ENCODE measurements at places on chromosomes 2 and 18.

DNA sequence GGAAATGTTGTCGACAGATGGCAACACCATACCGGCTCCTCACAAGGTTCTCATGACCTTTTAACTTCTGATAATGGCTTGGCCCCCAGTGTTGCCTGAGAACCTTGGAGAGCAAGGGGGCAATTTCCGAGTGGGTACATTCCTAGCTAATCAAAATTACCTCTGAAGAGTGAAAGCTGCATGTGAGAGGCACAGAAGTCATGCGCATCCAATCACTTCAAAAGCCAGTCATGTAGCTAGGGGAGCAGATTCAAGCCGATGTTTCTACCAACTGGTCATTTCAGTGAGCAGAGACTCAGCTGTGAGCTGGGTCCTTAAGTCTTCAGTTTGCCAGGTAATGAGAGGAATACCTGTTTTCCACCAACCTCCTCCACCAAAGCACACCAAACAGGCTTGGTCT is 111.4 kb downstream of the LIPG start:
- no peak for DNase-seq

- no peak for DNase-seq
These were observed 4.3 kb downstream of the ATP8B1 start for GRCh38 chr18:57798713-57799373.

GRCh38 chr2:70890469-70891065 is 45.1 kb upstream of the ATP6V1B1 start:
- no peak for DNase-seq

GRCh38 chr2:159922563-159922962 is 124.6 kb upstream of the CD302 start:
- DNase-seq, result no peak

GRCh38 chr2:216233281-216233995 is 124.3 kb downstream of the XRCC5 start:
- no peak for DNase-seq

- DNase-seq, result no peak
These were observed 99.0 kb downstream of the NCK2 start for GRCh38 chr2:105843476-105844374.

DNA sequence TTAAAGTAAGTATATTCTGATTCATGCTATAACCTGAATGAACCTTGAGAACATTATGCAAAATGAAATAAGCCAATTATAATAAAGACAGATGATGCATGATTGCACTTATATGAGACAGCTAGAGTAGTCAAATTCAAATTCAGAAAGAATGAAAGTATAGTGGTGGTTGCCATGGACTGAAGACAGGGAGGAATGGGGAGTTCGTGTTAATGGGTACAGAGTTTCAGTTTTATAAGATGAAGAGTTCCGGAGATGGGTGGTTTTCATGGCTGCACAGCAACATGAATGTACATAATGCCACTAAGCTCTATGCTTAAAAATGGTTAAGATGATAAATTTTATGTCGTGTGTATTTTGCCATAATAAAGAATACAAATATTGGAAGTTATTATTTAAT is 751.2 kb downstream of the TSN start:
- no peak for DNase-seq

DNA sequence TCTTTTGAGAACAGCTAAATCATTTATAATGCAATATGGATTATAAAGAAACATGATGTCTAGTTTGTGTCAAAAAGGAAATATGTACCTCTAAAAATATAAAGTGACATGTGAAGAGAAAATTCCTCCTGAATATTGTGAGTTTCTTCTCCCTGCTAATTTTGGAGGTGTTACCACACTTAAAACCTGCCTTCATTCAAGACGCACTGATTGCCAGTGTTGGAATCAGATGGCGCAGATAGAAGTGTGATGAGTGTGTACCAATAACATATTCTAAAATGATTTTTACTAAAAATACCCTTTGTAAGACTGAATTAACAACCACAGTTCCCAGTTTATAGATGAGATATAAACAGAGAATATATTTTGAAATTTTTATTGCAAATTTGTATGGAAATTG is 681.8 kb upstream of the LRATD1 start:
- no peak for DNase-seq

GRCh38 chr18:9649164-9649540 is 34.8 kb upstream of the PPP4R1 start:
- DNase-seq, result no peak

- DNase-seq, result no peak
These were observed 1111.0 kb upstream of the SLC39A10 start for GRCh38 chr2:194545978-194546377.

GRCh38 chr2:129464036-129464435 is 515.4 kb upstream of the RAB6C start:
- DNase-seq, result no peak

DNA sequence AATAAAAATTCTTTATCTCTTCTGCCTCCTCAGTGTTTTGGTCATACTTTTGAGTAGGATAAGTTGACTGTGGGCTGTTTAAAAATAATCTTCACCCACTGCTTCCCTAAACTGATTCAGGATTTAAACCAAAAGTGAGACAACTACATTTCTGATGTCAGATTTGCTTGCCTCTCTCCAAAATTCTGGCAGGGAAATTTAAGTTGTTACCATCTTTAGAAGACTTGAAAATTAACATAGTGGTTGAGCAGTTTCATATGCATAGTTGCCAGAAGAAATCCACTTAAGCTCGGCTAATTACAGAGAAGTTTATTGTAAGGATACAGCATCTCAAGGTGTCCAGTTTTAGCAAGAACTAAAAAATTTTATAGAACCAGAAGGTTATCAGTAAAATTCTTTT is 57.0 kb downstream of the MAIP1 start:
- DNase-seq, result no peak

GRCh38 chr2:192725991-192726390 is 531.3 kb upstream of the TMEFF2 start:
- DNase-seq, result no peak

DNA sequence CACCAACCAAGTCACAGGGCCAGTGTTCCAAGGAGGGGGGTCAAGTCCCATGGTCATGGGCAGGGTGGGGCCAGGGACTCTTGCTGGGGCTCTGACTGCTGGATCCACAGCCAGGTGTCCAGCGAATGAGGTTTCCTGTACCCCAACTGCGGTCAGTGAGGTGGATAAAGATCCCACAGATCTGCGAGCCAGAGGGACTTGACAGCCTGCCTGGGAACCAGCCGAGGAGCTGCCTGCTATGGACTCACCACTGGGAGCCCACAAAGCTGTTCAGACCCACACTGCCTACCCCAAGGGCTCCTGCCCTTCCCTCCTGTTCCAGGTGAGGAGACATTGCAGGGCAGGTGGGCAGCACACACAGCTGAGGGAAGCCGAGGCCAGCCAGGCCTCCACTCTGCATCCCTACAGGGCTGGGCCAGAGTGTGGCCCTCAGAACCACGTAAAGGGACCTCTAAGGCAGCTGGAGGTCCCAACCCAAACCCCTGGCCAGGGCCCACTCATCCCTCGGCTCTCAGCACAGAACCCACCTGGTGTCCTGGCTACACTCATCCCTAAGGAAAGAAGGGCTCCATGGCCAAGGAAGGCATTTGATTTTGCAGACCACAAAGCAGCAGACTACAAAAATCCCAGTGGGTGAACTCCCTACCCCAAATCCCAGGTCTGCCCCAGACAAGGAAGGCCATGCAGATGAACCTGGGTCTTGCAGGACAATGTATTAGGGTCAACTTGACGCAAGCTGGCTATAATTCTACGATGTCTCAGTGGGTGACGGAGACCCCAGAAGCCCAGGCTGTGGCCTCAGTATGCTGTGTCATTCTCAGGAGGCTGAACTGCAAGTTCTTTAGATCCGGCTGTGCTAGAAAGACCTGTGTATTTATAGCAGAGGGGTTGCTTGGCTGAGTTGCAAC is 209.2 kb downstream of the MGAT5 start:
- DNase-seq, result no peak

GRCh38 chr2:7479603-7480002 is 562.4 kb downstream of the RNF144A start:
- DNase-seq, result no peak

GRCh38 chr2:209767316-209767715 is 4.3 kb upstream of the UNC80 start:
- no peak for DNase-seq

DNA sequence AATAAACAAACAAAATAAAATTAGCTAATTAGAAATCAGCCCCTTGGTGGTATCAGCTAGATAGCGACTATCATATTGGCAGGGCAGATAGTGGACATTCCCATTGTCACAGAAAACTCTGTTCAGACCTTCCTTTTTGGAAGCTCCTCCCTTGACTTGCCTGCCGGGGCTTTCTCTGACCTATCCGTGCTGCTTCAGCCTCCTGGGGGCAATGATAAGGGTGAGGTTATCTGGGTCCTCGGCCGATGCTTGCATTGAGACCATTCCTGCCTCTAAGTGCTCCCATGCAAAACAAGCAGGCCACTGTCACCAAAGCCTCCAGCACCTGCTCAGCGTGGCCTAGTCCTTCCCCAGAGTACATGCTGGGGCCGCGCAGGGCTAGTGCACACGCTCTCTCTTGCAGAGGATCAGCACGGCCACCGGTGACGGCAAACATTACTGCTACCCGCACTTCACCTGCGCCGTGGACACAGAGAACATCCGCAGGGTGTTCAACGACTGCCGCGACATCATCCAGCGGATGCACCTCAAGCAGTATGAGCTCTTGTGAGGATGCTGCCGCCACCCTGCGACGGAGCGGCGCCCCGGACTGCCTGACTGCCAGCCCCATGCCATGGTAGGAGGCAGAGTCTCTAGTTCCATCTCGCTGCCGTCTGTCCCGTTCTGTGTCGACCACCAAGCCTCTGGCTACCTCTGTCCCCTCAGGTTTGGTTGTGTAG is 27.4 kb downstream of the MPPE1 start:
- DNase-seq, result no peak

Data from central memory CD4-positive, alpha-beta T cell (primary cell).